Activated naive CD4-positive, alpha-beta T cell treated with anti-CD3 and anti-CD28 coated beads, Interleukin-2, amount 50 U/mL, for 16 hours (primary cell): ENCODE measurements at places on chromosomes 11 and 22.

GRCh38 chr11:123428116-123428715, 1.9 kb upstream of the GRAMD1B start:
- DNase-seq, result no peak

DNA sequence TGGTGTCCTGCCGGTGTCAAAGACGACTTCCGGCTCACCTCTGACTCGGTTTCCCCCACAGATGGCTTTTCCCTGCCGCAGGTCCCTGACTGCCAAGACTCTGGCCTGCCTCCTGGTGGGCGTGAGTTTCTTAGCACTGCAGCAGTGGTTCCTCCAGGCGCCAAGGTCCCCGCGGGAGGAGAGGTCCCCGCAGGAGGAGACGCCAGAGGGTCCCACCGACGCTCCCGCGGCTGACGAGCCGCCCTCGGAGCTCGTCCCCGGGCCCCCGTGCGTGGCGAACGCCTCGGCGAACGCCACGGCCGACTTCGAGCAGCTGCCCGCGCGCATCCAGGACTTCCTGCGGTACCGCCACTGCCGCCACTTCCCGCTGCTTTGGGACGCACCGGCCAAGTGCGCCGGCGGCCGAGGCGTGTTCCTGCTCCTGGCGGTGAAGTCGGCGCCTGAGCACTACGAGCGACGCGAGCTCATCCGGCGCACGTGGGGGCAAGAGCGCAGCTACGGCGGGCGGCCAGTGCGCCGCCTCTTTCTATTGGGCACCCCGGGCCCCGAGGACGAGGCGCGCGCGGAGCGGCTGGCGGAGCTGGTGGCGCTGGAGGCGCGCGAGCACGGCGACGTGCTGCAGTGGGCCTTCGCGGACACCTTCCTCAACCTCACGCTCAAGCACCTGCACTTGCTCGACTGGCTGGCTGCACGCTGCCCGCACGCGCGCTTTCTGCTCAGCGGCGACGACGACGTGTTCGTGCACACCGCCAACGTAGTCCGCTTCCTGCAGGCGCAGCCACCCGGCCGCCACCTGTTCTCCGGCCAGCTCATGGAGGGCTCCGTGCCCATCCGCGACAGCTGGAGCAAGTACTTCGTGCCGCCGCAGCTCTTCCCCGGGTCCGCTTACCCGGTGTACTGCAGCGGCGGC, 5.5 kb downstream of the B3GNT6 start:
- peak; percentile 24 for DNase-seq

- DNase-seq, result no peak
These were observed 946.2 kb downstream of the LRRC4C start for GRCh38 chr11:40513281-40513680.

DNA sequence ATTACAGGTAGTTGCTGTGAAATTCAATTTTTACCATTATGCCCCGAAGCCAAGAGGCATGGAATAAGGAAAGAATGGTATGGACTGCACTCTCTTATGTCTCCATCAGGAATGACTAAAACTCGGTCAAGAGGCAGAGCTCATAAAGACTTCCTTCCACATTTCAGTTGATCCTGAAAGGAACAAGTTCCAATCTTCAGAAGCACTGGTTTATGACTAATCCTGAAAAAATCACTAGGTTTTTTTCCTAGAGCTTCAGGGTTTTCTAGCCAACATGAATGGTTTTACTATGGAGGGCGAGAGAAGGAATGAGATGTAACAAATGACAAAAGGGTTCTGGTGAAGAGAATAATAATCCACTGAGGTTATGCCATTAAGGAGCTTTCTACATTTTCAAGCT, 832.2 kb downstream of the NTM start:
- no peak for DNase-seq

- DNase-seq, result no peak
These were observed 14.8 kb downstream of the PIWIL4 start for GRCh38 chr11:94581926-94582325.

GRCh38 chr11:83827940-83828554, 541.9 kb upstream of the CCDC90B start:
- no peak for DNase-seq

GRCh38 chr11:15695096-15695721, 580.5 kb downstream of the INSC start:
- DNase-seq, result no peak

- DNase-seq, result no peak
These were observed 86.1 kb downstream of the TRIM44 start for GRCh38 chr11:35748644-35749043.
